Stimulated activated CD4-positive, alpha-beta T cell treated with anti-CD3 and anti-CD28 coated beads, TNF-alpha, amount 100 ng/mL, for 1 hour (primary cell): ENCODE measurements at places on chromosomes 16 and 17.

GRCh38 chr16:22008215-22009059, 526 bp downstream of the MOSMO start:
- no peak for DNase-seq

DNA sequence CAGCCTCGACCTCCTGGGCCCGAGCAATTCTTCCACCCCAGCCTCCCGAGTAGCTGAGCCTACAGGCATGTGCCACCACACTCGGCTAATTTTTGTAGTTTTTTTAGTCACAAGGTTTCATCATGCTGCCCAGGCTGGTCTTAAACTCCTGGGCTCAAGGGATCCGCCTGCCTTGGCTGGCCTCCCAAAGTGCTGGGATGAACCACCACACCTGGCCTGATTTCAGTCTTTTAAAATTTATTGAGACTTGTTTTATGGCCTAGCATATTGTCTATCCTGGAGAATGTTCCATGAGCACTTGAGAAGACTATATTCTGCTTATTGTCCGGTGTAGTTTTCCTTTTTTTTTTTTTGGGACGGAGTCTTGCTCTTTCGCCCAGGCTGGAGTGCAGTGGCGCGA, 18.5 kb downstream of the DNAI2 start:
- no peak for DNase-seq

DNA sequence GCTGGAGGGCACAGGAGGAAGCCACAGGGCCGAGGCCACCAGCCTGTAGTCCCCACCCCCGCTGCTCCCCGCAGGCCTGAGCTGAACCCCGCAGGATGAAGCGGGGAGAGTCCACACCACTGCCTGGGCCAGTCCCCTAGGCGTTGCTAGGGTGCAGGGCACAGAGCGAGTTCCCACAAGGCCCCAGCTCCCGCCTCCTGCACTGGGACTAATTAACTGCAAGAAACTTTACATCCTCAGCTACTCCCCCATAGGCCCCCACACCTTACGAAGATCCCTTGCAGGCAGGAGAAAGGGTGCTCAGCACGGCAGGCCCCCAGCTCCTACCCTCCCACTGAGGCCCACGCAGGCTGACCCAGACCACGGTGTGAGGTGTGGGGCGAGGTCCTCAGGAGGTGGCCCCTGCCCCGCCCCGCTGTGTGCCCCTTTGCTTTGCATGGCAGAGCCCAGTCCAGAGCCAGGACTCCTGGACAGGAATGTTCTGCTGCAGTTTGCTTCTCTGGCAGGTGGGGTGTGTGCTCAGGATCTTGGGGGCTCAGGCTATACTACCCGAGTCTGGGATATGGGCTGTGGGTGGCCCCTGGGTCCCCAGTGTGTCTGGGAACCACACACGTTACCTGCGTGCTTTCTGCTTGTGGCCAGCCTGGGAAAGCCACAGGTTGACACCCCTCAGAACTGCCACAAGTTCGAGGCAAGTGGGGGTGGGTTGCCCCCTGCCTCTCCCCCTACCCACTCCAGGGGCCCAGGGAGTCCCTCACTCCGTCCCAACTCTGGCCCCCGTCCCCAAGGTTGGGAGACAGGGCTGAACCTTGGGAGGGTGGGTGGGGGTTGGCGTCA, 1.2 kb downstream of the GNG13 start:
- DNase-seq, result no peak

GRCh38 chr16:85728879-85729278, 22.0 kb downstream of the C16orf74 start:
- DNase-seq, result no peak

GRCh38 chr16:69402439-69402838, 16.6 kb upstream of the TERF2 start:
- DNase-seq, result no peak

GRCh38 chr17:7781429-7781828, 52.6 kb upstream of the KDM6B start:
- no peak for DNase-seq

GRCh38 chr16:78823027-78823426, 723.6 kb downstream of the WWOX start:
- no peak for DNase-seq

- DNase-seq, result no peak
These were observed 621 bp upstream of the CSHL1 start for GRCh38 chr17:63911657-63912100.

GRCh38 chr16:84585886-84586285, 32.0 kb downstream of the COTL1 start:
- no peak for DNase-seq

DNA sequence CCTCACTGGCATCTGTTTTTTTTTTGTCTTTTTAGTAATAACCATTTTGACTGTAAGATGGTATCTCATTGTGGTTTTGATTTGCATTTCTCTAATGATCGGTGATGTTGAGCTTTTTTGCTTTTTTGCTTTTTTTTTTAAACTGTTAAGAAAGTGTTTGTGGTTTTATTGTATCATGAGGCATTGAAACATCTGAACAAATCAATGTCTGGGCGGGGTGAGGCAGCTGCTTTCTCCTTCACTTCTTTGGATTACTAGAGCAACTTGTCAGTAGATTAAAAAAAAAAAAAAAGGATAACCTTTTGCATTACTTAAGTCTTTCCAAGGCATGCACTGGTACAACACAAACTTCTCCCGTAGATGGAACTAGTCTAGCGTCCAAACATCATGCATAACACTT, 191.7 kb downstream of the CEP112 start:
- DNase-seq, result no peak
